Effector memory CD4-positive, alpha-beta T cell (primary cell): ENCODE measurements at places on chromosomes 11 and 22.

DNA sequence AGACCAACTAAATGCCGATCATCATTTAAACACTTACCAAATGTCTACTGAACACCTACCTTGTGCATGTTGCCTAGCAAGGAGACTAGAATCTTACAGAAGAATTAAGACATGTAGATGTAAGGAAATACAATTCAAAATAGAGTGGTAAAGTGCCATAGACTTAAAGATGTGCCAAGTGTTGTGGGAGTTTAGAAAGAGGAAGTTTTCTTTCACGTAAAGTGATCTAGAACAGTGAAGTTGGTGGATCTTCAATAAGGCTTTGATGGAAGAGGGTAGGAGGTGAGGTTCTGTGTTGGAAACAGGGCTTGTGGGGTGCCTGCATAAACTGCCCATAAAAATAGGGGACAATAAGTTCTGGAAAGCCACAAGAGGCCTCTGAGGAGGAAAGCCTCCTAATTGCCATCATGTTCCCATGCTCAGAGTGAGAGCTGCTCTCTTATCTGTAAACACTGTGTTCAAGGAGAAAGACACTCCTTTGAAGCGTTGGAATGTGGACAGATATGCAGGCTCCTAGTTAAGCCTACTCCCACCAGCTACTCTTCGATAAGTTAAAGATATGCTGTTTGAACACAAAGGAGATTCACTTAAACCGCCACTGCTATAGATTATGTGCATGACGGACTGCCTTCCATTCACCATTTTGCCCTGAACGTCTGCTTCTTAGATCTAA, 66.7 kb downstream of the HSD17B12 start:
- no peak for DNase-seq

DNA sequence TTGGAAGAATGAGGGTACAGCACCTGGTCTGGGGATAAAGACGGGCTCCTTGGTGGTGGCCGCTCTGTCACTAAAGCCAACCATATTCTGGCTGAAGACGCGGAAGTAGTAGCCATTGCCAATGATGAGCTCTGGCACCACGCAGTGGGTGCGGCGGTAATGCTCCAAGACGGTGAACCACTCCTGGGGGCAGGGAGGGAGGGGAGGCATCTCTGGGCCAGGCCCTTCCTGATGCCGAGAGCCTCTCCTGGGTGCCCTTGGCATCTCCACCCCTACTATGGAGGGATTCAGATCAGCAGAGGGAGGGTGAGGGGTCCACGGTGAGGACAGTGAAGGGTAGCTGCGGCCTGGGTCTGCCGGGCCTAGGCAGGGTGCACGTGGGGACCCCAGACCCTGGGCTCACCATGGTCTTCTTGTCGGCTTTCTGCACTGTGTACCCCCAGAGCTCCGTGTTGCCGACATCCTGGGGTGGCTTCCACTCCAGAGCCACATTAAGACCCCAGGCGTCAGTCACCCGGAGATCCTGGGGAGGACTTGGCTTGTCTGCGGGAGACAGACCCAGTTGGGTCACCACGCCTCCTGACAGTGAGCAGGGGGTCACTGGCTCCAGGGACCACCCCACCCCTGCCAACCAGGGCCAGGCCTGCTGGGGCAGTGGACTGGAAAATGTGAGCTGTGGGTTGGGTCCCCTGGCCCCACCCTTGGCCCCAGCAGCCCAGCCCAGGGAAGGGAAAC, 19.5 kb downstream of the MYBPC3 start:
- no peak for DNase-seq

GRCh38 chr11:104858882-104859775, 39.1 kb downstream of the CASP12 start:
- DNase-seq, result no peak

DNA sequence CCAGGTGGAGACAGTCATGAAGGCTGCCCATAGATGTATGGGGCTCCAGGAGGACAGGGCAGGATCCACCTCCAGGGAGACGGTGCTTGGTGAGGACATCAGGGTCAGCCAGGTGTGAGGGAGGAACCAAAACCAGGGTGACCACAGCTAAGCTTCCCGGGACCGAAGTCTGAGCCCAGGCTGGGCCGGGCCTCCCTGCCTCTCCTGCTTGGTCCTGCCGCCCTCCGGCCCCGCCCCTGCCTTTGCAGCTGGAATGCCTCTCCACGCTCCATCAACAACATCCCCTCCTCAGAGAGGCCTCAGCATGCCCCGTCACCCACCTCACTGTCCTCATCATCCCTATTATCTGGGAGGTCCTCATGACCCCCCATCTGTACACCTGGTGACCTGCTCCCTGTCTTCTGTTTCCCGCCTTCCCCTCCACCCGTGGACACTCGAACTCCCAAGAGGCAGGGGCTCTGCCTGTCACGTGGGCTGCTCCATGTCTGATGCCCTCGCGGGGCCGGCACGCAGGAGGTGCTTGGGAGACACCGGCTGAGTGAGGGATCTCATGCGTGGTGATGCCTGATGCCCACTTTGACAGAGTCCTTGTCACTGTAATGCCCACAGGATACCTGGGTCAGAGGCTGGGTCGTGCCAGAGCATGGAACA, 59.4 kb downstream of the RTL6 start:
- DNase-seq, result no peak

GRCh38 chr11:130871616-130872015, 44.7 kb downstream of the SNX19 start:
- DNase-seq, result no peak

- DNase-seq, result peak; percentile 9
Measured at GRCh38 chr22:43273902-43274484, 69.2 kb downstream of the SCUBE1 start.

GRCh38 chr11:117466966-117467365, 139.3 kb downstream of the CEP164 start:
- no peak for DNase-seq

DNA sequence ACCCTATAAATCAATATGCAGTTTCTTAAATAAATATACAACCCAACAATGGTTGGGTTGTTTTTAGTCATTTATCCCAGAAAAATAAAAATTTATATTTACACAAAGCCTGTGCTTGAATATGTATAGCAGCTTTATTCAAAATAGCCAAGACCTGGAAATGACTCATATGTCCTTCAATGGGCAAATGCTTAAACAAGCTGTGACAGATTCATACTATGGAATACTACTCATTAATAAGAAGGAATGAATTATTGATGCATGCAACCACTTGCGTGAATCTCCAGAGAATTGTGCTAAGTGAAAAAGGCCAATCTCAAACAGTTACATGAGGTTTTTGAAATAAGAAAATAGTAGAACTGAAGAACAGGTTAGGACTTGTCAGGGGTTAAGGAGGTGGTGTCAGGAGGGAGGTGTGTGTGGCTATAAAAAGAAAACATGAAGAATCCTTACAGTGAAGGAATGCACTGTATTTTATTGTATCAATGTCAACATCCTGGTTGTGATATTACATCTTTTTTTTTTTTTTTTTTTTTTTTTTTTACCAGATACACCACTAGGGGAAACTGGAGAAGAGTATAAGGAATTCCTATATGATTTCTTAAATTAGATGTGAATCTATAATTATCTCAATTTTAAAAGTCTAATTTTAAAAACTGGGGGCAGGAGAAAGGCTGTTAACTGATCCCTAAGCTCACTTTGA, 82.4 kb upstream of the CD44 start:
- DNase-seq, result no peak

DNA sequence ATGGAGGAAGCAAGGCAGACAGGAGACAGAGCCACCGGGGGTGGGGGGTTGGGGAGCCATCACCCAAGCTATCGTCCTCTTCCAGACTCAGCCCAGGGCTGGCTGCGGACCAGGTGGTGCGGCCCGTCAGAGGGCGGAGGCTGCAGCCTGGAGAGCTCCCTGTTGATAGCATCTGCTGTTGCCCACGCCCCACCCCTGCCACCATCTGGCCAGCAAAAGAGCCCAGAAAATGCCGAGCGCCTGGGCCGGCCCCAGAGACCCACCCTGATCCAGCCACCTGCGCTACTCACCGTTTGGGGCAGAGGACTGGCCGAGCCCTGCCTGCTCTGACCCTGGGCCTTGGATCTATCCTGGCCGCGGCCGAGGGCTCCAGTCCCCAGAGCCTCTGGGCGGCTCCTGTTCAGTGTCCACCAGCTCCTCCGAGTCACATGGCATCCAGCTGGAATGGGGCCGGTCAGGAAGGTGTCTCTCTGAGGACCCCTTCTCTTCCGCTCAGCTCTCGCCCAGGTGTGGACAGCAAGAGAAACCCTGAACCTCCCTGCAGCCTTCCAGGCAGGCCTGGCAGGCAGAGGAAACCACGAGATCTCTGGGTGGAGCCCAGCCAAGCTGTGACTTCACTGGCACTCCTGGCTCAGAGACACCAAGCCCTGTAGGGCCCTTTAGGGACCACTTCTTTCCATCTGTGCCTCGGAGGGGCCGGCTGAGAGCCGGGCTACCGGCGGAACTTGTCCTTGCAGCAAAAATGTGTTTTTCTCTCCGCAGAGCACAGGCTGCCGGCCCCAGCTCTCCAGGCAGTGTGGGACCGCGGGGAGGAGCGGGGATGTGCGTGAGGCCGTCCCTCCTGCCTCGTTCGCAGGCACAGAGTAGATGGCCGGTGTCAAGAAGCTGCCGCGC, at the start of gene MRGPRE:
TSS of gene MRGPRE (minus strand) at position 567 of the 894 bp plus-strand sequence. CDS start 3,618 bp downstream, outside the sequence.
- no peak for DNase-seq

DNA sequence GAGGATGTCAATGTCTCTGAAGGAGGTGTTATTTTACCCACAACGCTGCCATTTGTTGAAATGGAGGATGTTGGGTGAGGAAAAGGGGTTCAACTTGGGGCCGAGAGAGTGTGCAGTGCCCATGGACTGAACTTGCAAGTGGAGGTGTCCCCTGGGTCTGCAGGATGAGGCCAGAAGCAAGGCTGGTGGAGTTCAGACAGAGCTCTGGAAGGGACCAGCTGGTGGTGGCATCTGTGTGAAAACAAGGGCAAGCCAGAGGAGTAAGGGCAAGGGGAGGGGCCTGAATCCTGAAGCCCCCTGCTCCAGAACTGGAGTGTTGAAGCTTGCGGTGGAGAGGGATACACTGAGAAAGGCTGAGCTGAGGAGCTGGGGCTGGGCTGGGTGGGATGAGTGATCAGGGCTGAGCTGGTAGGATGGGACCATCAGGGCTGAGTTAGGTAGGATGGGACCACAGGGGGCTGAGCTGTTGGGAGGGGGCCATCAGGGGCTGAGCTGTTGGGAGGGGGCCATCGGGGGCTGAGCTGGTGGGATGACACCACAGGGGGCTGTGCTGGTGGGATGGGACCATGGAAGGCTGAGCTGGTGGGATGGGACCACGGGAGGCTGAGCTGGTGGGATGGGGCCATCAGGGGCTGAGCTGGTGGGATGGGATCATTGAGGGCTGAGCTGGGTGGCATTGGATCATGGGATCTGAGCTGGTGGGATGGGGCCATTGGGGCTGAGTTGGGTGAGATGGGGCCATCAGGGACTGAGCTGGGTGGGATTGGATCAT, 13.4 kb upstream of the CTSD start:
- no peak for DNase-seq

DNA sequence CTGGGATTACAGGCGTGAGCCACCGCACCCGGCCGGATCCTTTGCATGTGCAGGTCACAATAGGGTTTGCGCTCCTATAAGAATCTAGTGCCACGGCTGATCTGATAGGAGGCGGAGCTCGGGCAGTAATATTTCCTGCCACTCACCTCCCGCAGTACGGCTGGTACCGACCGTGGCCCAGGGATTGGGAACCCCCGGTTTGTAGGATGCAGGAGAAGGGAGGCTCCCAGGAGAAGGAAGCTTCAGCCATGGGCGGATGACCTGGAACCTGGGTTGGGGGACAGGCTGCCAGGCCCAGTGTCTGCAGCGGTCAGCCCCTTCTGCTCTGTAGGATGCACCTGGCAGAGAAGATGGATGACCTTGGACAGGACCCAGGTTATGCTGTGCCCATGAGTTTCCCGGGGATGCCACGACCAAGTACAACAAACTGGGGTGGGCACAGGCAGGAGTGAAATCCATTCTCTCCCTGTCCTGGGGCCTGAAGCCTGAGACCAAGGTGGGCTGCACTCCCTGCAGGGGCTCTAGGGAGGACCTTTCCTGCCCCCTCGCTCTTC, 818.9 kb downstream of the BRD1 start:
- no peak for DNase-seq

GRCh38 chr11:82523141-82523540, 210.5 kb downstream of the FAM181B start:
- DNase-seq, result no peak

GRCh38 chr11:121119440-121119839, 18.4 kb downstream of the TECTA start:
- DNase-seq, result no peak
